Stomach (tissue), 19 donors: ENCODE measurements at places on chromosomes 5 and 9. TPM values are rescaled to one million over a fixed set of nuclear protein-coding genes. Genes with fewer than 3 reads are reported as not detected.

Gene ZNF618
- 2.3 TPM for total RNA-seq

Gene FOXE1
- total RNA-seq, result not detected

Gene PCDHB9
- total RNA-seq, result not detected

Gene AQP3
- 8.2 TPM for total RNA-seq

Gene PCDHA10
- 0.55 TPM for total RNA-seq

Gene SPINK5
- total RNA-seq, result 1.6 TPM

Gene TAF11L10
- total RNA-seq, result not detected

Gene SHOC1
- total RNA-seq, result not detected

- no peak for DNase-seq
Observed at GRCh38 chr5:109901628-109901981, 211.9 kb downstream of the MAN2A1 start.

DNA sequence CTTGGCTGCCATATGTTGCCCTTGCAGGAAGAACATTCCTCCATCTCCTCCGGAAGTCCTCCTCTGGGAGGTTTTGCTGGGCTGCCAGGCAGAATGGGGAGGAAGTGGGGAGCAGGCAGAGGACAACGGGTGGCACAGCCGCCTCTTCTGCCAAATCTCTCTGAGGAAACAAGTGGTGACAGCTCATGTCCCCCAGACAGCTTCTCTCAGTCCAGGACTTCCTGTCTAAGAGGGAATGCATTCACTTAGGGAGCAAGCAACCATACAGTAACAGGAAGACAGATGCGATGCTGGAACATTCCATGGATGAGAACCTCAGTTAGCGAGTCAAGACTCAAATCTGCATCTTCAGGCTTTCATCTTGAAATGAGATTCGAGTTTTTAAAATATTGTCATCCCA lies 701.0 kb downstream of the SEMA5A start:
- no peak for DNase-seq

DNA sequence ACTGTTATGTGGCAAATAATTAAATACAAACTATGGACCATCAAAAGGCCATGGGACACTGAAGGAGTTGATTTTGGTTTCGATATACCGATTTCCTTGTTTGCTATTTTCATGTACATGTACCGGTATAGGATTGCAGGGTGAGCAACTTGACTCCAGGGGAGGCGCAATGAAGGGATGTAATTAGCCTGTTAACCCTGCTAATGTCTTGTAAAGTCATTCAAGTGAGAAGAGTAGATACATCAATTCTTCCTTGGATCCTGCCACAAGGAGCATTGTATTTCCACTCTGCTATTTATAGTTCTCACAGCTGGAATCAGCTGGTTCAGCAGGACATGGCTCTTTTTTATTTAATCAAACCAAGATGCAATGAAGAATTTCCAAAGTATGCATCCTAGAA lies 102.0 kb downstream of the STK32A start:
- no peak for DNase-seq

GRCh38 chr5:32833127-32833526 lies 122.0 kb downstream of the NPR3 start:
- DNase-seq, result peak; percentile 68

DNA sequence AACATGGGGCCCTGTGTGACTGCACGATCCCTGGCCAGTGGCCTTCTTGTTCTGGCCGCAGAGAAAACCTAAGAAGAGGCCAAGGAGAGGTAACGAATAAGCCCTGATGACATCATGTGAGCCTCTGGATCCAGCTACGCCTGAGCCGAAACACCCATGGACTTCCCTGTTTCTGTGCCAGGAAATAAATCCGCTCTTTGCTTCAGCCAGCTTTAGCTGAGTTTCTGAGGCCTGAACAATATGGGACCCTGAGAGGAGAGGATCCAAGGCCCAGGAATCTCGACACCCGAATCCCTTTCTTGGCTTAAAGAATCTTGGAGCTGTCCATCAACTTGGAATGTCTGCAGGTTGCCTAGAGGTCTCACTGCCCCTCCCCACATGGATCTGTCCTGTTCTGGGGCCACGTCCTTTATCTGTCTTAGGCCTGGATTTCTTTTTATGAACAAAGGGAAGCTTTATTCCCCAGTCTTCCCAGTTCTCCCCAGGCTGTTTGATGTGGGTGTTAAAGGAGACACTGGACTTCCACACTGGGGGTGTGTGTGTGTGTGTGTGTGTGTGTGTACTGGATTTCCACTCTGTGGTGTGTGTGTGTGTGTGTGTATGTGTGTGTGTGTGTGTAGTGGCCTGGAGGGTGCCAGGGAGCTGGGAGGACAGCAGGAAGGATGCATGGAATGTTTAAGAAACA lies 13.7 kb downstream of the IER5L start:
- DNase-seq, result peak; percentile 67

- no peak for DNase-seq
Observed at GRCh38 chr5:60526336-60526875, 173.6 kb downstream of the DEPDC1B start.

- DNase-seq, result no peak
Observed at GRCh38 chr9:127530206-127530941, 79.1 kb downstream of the LRSAM1 start.

GRCh38 chr5:9358961-9359685 lies 186.8 kb downstream of the SEMA5A start:
- no peak for DNase-seq

DNA sequence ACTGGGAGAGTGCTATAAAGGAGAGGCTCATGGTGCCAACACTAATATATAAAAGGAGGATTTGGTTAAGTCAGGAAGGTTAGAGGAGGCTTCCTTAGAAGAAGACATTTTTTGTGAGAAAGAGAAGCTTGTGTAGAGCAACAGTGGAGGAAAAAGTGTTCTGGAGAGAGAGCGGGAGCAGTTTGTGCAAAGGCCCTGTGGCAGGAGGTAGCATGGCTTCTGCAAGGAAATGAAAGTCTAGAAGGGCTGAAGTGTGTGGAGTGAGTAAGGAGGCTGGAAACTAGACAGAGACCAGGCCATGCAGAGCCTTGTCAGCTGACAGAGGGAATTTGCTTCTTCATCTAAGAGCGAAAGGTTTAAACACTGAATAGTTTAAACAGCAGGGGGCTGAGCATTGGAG lies 64.4 kb upstream of the ARAP3 start:
- DNase-seq, result no peak
